ENCODE measurements at places on chromosomes 7 and 10.

- DNase-seq, result no peak
Observed at GRCh38 chr10:101495324-101495925, 92.6 kb downstream of the POLL start.

DNA sequence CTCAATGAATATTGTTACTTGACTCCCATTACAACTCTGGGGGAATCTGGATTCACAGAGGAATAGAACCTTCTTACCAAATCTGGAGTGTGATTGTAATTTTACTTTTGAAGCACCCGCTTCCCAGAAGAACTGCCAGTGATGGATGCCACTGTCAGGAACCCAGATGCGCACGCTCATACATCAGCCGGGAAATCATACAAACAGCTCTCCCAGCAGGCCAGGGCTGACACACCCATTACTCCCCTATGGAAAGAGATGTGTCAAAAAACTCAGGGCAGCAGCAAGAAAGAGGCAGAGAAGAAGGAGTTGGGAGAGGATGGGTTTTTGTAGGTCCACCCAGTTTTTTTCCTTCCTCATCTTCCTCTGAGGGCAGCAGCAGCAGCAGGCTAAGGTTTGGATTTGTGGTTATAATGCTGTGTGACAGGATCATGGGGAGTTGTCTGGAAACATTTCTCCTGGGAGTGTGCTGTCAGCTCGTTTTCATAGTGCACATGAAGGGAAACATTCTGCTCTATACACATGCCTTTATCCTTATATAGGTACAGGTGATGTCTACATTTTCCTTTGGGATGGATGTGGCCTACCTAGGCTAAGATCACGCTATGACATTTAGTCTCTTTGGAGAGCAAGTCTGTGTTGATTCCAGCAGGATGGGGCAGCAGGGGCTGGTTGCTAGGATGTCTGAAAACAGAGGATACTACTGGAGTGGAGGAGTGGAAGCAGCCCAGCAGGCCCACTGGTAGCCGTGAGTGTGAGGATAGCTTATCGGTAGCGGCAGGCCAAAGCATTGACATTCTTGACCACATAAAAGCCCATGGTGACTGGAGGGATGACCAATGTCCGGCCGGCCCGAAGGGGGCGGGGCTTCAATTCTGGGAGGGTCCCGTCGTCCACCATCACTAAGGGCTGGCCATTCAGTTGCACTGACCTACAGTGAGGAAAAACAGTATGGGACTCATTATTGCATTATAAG lies 12.4 kb upstream of the HPS1 start:
- DNase-seq, result no peak

DNA sequence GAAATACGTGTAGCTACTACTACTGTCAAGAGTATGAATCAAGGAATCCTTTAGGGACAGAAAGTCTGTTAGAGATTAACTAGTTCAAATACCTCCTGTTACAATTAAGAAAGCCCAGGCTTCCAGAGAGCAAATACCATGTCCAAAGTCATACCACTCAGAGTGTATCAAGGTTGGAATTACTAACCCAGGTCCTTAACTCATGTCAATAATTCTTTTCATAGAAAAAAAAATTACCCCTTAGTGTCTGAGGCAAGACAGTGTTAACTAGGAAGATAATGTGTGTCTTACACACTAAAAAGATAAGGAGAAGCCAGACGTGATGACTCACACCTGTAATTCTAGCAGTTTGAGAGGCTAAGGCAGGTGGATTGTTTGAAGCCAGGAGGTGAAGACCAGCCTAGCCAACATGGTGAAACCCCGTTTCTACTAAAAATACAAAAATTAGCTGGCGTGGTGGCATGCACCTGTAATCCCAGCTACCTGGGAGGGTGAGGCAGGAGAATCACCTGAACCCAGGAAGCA lies 423.4 kb downstream of the SORCS1 start:
- no peak for DNase-seq

DNA sequence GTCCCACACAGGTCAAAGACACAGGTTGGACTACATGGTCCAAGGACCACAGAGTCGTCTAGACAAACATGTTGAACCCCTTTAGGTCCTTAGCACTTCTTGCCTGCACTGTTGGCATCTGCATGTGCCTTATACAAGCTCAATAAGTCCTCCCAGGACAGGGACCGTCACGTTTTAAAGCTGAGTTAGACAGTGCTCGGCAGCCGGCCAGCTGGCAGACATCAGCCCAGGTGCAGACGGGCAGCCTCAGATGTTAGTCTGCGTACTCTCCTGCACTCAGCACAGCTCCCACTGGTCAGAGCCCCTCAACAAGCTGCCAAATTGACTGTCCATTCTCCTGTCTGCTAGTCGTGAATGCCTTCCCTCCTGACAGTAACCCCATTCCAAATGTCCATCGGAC lies 34.9 kb downstream of the PARP12 start:
- DNase-seq, result no peak

GRCh38 chr10:124971276-124971675 lies 29.4 kb downstream of the ZRANB1 start:
- DNase-seq, result no peak
